K562 (cell line): ENCODE measurements at places on chromosomes 13 and 19.

- DNase-seq: no peak
Measured at GRCh38 chr13:113192902-113193301, 15.6 kb downstream of the PCID2 start.

- DNase-seq: peak; percentile 24
Measured at GRCh38 chr19:6718111-6718740, 2.2 kb downstream of the C3 start.

- DNase-seq: no peak
Measured at GRCh38 chr13:34346626-34347025, 528.7 kb downstream of the RFC3 start.

DNA sequence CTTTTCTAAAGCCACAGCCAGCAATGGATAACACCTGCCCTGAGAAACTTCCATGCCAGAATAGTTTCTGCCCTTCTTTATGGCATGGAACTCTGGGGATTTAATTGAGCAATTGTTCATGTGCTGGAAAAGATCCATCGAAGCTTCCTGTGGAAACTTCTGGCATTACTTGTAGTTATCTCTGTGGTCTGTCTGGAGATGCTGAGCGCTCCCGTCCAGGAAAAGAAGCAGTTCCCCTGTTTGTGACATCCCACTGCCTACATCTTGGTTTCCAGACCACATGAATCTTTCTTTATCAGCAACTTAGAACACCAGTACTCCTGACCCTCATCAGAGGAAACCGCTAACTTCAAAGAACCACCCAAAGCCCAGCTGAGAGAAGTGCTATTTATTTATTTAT is 24.6 kb downstream of the FLT1 start:
- no peak for DNase-seq

GRCh38 chr13:42532561-42533335 is 41.2 kb upstream of the TNFSF11 start:
- DNase-seq: no peak
